OCI-LY7 (cell line): ENCODE measurements at places on chromosomes 16 and 17. TPM values are rescaled to one million over a fixed set of nuclear protein-coding genes. Genes with fewer than 3 reads are reported as not detected.

COQ7 gene
- 21.6 and 27.3 TPM in 2 replicates for total RNA-seq

GRCh38 chr17:77636835-77637817 is 321.4 kb upstream of the TNRC6C start:
- DNase-seq = no peak

KRT39 gene
- not detected in 2 replicates for total RNA-seq

- no peak for DNase-seq
Measured at GRCh38 chr17:43327834-43328420, 70.9 kb upstream of the ARL4D start.
